ENCODE measurements at places on chromosomes 5 and 9. TPM values are rescaled to one million over a fixed set of nuclear protein-coding genes. Genes with fewer than 3 reads are reported as not detected.

The HTR4 gene
- not detected for polyA plus RNA-seq

The CD72 gene
- 4.1 TPM for polyA plus RNA-seq

The ARHGEF37 gene
- 4.8 TPM for polyA plus RNA-seq

The RNF183 gene
- polyA plus RNA-seq, result 8.7 TPM

The CTNNA1 gene
- 369 TPM for polyA plus RNA-seq

The PFN3 gene
- 5.2 TPM for polyA plus RNA-seq

The OXCT1 gene
- 49.6 TPM for polyA plus RNA-seq

The HACD4 gene
- polyA plus RNA-seq, result 2.7 TPM

The PNPLA7 gene
- 4.0 TPM for polyA plus RNA-seq

The FYB1 gene
- 3.7 TPM for polyA plus RNA-seq

GRCh38 chr5:343461-344401 is 22.2 kb downstream of the AHRR start:
- peak; percentile 54 for DNase-seq

- no peak for DNase-seq
Measured at GRCh38 chr5:458547-459353, 15.8 kb downstream of the EXOC3 start.

DNA sequence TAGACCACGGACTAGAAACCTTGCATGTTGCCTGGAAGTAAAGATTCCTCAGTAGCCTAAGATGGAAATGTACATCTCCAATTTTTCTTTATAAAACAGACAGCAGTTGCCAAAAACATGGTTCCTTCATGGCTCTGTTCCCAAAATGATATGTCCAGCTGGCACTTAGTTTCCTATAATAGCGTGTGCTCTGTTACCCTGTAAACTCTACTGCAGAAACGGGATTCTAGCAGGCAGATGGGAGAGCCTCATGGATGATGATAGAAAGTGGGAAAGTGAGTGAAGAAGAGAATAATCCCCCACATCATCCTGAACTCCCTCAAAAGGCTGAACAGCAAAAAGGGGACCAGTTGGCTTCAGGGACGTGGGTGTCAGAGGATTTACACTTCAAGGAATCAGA is 118.2 kb downstream of the FRMD3 start:
- DNase-seq, result no peak

- DNase-seq, result no peak
Measured at GRCh38 chr5:67795781-67796477, 419.6 kb upstream of the PIK3R1 start.

DNA sequence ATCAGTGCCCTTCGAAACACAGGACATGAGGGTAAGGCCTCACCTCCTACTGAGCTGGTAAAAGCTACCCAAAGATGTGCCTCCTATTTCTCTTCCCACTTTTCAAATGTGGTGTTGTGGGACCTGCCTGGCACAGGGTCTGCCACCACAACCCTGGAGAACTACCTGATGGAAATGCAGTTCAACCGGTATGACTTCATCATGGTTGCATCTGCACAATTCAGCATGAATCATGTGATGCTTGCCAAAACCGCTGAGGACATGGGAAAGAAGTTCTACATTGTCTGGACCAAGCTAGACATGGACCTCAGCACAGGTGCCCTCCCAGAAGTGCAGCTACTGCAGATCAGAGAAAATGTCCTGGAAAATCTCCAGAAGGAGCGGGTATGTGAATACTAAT is 1.9 kb downstream of the IRGM start:
- DNase-seq, result no peak

GRCh38 chr5:161115941-161116340 is 263.9 kb upstream of the ATP10B start:
- DNase-seq, result no peak

DNA sequence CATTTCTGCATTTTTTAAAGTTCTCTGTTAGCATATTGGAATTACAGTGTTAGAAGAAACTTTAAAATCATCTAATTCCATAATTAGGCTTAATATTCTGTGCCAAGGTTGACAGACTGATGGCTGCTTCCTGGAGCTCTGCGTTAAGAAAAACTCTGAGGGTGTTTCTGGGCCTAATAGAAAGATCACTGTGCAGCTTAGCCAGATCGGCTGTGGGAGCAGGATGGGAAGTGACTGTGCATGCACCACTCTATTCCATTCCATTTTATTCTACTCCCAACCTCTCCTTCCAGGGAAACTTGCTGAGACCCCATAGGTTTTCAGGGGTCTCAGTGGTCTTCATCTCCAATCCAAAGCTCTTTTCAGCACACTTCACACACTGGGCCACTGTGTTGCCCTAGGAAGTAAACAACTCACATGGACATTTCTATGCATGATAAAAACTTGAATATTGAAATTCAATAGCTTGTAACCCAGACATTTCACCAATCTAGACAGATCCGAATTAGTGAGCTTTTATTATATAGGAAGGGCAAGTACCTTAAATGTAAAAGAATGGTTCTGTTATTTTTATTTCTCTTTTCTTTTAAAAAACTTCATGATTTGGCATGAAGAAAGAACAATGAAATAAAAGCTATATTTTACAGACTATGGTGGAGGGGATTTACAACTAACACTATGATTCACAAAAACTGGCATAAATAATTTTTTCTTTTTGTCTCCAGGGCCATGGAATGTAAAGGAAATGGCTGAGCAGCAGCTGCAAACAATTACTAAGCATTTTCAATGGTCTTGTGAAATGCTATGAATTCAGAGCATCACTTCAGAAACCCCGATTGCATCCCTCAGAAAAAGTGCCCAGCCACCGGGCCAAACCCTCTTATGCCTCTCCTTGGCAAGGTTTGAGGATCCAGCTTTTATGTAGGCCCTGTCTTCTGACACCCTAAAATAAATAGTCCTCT is 51.4 kb upstream of the DAB2 start:
- no peak for DNase-seq

DNA sequence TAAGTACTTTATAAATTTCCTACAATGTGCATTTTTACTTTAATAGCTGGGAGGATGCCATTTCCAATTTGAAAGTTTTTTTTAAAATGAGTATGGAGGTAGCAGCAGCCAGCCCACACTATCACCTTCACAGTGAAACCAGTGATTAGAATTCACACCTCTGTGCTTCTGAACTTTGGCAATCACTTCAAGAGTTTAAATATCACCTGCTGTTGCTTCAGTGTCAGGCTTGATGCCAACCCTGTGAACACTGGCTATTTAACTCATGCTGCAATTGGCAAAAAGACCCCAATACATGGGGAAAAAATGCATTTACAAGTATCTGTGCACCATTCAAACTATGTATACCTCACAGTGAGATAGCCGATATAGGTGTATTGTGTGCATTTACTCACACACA is 57.4 kb downstream of the CDK5RAP2 start:
- no peak for DNase-seq

GRCh38 chr9:92954049-92954861 is 6.9 kb downstream of the FGD3 start:
- no peak for DNase-seq

GRCh38 chr9:93098236-93098946 is 2.4 kb downstream of the CARD19 start:
- no peak for DNase-seq

Data from renal pelvis (tissue), 12 donors.